ENCODE measurements at places on chromosomes 1 and 21.

DNA sequence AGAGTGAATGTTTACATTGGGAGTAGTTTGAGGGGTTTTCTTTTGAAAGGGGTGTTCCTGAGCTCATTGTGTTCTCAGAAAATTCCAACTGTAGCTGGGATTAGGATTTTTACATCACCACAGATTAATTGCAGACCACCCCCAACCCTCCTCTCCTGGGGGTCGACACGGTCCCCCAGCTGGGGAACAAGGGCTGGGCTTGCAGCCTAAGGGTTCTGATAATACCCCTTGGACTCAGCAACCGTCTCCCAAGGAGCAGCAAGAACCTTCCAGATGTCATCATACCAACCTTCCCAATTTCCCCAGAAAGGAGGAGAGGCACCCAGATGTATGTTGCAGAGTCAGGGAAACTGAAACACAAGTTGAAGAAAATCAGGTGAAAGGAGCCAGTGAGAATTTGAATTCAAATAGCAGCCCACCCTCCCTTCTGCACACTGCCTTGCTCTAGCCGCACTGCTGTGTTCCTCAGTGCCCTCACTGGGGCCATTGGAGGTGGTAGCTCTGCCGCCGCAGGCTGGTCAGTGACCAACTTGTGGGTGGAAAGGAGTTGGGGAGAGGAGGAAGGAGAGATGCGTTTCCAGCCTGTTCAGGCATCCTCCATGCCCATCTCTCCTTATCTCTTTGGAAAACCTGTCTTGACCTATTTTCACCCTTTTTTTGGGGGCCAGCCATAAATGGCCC lies 14.7 kb upstream of the IGFN1 start:
- no peak for DNase-seq

- DNase-seq = no peak
These were observed 28.8 kb upstream of the TARBP1 start for GRCh38 chr1:234507626-234508387.

DNA sequence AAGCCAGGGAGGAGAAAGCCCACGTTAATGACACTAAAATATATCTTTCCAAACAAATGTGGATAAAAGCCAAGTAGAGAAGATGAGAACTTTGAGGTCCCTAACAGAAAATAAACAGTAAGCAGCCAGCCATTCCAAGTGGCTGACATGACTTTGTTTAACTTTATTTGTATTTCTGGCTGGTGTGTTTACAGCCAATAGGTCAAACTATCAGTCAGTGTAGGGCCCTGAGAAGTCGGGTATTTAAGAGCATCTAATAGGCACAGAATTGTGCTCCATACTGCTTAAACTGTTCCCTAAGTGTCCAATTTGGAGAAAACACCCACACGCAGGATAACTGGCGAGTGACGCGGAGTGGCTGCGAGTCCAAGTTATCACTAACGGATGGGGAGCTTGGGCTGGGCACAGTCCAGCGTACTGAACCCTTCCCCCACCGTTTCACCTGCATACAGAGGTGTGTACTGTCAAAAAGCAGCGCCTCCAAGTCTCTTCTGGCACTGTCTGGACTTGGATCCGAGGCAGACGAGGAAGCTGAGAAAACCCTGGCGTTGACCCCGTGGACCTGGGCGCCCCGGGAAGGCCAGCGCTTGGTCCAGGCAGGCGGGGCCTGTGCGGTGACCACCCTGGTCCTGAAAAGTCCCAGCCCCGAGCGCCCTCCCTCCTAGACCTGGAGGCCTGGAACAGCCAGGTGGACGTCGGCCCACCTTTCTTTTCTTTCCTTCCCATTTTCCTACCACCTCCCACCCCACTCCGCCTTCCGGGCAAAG lies 662 bp upstream of the LGALS8 start:
- DNase-seq = no peak

- no peak for DNase-seq
These were observed 6.0 kb downstream of the ZCCHC17 start for GRCh38 chr1:31302709-31303441.

GRCh38 chr1:27856561-27857343 lies 15.6 kb upstream of the THEMIS2 start:
- DNase-seq = no peak

DNA sequence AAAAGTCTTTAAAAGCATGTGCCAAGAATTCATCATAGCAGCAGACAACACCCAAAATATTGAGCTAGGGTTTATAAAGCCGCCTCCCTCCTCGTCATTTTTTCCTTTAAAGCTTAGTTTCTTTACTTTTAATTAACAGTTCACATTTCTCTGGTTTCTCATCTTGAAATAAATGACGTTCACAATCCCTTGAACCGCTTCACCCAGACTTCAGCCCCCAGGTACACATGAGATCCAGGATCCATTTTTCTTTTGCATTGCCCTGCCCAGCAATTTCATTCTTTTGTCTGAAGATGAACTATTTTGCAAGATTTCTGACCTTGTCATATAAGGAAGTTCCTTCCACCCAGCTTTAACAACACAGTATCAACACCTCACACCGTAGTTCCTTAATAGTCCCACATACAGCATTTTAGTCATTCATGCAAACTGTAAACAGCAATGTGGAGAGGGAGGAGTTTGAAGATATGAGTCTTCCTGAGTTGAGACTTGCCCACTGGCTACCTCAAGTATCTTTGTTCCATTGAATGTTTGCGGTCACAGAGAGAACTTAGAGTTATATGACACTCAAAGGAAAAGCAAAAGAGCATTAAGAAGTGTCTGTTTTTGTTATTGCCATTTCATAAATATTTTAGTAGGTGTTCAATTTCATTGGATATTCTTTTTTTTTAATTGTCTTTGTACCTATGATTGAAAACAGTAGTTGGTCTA lies 35.3 kb upstream of the CACYBP start:
- no peak for DNase-seq

- DNase-seq = no peak
These were observed 9.8 kb upstream of the P3R3URF start for GRCh38 chr1:46186076-46186475.

DNA sequence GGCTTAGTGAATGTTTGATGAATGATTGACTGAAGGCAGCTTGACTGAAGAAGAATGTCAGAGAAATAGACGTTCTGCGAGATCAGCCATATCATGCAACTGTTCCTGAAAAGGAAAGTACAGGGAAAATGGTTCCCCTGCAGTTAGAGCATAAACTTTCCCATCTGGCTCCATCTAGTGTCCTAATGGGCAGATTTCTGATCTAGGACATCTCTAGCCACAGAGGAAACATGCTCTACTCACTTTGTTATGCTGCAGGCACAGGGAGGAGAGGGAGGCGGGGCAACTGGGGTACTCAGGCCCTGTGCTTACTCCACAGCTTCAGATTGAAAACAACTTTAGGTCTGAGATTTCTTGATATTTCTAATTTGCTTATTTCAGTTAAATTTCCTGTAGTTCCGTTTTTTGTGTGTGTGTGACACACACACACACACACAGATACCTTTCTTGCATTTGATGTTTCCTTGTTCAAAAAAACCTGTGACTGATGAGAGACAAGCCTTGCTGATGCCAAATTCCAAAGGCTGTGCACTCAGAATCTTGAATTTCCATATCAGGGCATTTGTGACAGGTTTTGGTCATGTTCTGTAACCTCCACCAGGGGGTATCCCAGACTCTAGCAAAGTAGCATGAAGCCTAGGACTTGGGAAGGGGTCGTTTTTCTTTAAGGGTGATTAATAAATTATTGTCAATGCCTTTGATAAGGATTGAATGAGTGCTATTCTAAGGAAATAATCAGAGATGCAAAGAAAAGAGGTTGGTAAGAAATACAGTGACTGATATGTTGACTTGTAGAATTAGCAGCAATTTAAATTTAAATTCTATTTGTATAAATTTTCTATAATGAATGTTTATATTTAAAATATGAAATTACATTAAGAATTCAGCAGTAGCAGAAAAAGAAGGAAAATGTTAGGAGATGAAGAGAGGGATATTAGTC lies 139.7 kb upstream of the BEND5 start:
- DNase-seq = no peak

DNA sequence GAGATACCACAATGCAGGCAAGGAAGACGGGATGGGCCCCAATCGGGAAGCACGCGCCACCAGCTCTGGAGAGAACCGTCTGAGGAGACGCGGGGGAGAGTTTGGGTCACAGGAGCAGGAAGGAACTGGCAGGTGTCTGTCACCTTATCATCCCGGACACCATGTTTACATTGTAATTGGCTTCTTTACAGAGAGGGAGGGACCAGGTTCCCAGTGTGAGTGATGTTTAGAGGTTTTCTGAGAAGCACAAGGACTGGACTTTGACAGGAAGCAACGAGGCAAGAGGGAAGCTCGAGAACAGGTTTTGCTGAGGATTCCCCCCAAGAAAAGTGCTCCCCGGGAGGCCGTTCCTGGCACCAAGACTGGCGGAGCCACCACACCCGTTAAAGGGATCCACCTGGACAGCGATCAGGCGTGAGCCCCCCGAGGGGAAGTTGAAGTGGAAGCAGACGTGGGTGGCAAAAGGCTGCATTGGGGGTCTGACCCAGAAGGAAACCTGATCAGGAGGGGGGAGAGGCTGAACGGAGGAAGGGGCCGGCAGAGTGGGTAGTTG lies 957 bp downstream of the EPS15 start:
- no peak for DNase-seq

DNA sequence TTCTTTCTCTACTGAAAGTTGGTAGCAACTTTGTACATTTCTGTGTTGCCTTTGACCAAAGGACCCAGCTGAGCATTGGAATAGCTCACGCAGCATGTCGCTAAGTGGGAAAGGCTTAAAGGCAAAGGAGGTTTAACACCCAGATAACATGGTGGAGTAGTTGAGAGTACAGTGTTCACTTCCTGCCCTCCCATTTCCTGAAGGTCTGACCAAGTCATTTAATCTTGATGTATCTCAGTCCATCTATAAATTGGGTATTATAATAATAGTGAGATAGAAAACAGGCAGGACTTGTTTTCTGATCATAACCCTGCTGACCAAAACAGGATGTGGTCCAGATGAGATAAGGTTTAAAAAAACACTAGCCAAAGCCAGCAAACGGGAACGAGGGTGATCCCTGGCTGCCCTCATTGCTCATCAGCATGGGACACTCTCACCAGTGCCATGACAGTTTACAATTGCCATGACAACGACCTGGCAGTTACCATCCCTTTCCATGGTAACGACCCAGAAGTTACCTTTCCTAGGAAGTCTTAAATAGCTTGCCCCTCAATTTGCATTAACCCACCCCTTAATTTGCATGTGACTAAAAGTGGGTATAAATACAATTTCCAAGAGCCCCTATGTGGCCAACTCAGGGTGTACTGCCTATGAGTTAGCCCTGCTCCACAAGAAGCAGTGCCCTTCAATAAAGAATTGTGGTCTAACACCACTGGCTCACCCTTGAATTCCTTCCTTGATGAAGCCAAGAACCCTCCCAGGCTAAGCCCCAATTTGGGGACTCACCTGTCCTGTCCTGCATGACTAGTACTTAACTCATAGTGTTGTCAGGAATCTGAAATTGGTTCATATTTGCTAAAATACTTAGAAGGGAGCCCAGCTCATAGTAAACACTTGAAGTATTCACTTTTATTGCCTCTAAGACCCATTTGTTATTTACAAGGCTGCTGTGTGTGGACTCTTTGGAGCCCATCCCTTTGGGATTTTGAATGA lies 28.4 kb upstream of the FHAD1 start:
- no peak for DNase-seq

GRCh38 chr1:40853113-40853884 lies 8.9 kb downstream of the CITED4 start:
- no peak for DNase-seq

DNA sequence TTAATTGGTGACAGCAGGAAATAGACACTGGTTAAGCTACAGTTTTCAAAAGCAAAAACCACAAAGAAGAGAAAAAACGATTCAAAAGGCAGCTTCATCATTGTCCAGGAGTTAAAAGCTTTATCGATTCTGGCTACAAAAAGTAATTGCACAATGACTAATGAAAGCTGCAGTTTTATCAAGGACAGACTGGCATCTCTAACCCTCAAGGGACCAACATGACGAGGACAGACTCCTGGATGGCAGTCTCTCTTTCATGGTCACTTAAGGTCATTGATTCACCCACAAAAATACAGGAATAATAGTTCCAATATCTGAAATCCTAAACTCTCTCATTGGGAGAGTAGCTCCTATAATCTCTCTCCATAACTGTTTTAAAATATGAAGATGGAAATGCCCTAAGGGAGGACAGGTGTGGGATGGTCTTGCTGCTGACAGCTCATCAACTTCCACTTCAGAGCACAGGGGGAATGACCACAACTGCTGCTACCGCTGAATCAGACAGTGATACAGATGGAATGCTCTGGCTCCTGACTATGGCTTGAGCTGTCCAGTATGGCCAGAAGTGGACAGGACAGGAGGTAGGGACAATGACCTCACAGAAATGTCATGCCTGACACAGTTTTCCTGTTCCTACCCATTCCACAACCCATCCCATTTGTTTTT lies 17.4 kb upstream of the CPLANE2 start:
- no peak for DNase-seq

DNA sequence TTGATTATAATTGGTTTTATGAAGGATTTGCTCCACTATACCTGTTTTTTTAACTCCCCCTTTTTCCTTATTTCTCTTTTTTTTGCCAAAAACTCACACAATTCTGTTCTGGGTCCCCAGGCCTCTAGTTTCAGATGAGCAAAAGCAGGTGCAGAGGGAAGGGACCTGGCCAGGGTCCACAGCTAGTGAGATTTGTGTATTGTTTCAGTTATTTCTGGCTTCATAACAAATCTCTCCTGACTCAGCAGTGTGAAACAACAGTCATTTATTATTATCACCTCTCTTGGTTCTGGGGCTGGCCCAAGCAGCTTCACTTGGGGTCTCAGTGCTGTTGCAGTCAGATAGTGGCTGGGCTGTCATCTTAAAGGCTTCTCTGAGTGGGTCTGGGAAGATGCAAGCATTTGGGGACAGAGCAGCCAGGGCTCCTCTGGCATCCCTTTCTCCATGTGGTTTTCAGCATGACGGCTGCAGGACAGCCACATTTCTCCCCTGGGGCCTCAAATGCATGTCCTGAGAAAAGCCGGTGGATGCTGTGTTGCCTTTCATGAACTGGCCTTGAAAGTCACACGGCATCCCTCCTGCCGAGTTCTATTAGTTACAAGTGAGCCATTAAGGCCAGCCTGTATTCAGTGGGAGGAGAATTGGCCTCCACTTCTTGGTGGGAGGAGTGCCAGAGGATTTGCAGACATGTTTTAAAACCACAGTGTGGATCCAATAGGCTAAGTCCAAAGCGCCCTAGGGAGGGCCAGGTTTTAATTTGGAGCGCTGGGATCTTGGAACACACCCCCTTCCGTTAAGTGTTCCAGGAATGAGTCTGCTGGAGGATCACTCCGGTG lies 137.1 kb downstream of the CAMTA1 start:
- no peak for DNase-seq

Measured in stimulated activated CD8-positive, alpha-beta memory T cell treated with anti-CD3 and anti-CD28 coated beads, Interleukin-4, amount 100 ng/mL, for 1 hour (primary cell).